Hematopoietic multipotent progenitor cell (in vitro differentiated cells): ENCODE measurements at places on chromosomes 1 and 21.

DNA sequence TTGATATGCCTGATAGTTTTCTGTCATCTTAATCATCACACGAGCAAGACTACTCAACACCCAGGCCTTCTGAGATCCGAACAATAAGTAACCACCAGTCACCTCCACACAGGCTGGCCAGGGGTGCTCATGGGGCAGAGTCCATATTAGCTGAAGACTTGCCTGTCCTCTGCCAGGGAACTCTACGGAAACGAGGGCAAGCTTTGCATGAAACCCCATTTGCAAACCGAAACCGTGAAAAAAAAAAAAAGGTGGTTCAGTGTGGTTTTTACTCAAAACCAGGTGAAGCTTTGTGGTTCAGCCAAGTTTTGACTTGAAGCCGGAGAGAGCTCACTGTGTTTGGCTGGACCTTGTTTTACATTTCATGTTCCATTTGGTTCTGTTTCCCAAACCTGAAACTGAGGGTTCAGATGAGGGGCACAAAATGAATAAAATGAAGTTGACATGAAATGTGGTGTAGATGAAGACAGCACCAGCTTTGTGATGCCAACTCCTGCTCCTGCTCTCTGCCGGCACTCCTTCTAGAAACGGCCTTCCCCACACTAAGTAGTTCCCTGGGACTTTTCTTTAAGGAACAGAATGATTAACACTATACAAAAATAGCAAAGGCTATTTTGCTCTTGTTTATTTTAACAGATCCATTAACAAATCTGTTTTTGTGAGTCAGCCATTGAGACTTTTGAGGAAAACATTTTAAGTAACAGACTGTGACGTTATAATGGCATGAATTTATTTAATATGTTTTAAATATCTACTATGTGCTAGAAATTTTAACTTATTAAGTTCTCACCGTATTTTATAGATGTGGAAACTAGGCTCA lies 74.7 kb downstream of the RUNX1 start:
- no peak for DNase-seq

DNA sequence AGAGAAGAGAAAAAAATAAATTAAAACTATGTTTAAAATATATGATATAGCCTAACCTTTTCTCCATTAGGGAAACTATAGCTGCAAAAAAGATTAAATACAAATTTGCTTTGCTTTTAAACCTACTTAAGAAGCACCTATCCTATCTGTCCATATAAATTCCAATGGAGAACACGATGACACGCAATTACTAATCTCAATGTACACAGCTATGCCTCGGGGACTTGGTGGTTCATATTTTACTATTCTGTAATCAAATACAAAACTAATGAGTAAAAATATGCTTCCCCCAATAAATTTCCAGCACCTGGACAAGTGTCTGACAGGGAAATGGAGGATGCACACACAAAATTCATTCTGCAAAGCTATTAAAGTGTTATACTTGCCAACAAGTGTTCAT lies 386.4 kb downstream of the LMO4 start:
- no peak for DNase-seq

GRCh38 chr21:15122241-15122640 lies 57.4 kb upstream of the NRIP1 start:
- DNase-seq: no peak

- no peak for DNase-seq
Measured at GRCh38 chr1:152899027-152899426, 9.3 kb upstream of the IVL start.

GRCh38 chr1:45585110-45585426 lies 1.2 kb downstream of the NASP start:
- DNase-seq: no peak
